OCI-LY7 (cell line): ENCODE measurements at places on chromosomes 12 and 14.
A peak's percentile ranks its signal among the peaks of the same experiment; 100 is the strongest.

DNA sequence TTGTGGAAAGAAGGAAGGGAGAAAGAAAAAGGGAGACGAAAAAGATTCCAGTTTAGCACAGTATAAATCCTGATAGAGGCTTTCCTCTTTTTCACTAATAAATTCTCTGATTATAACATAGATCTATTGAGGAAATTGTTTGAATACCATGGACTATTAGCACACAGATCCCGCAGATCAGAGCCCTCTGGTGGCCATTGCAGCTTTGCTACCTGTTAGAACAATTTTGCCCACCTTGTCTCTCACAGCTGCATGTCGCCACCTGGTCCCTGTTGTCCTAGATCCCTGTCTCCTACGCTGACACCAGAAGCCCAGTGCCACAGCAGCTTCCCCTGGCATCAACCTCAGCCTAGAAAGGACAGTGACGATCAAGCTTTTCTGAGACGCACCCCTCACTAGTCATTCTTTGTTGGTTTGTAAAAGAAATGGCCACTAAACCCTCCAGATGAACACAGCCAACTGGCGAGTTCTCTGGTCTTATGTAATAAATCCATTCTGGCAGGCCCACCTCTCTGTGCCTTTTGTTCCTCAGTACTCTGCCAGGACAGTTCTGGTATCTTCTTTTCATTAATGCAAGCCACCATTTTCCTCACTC, 9.9 kb downstream of the GPHB5 start:
- DNase-seq, result peak; percentile 46

- DNase-seq, result no peak
Observed at GRCh38 chr14:76880449-76880848, 54.2 kb downstream of the LRRC74A start.

GRCh38 chr12:110282300-110282860, 1.3 kb downstream of the ATP2A2 start:
- peak; percentile 18 for DNase-seq

- no peak for DNase-seq
Observed at GRCh38 chr14:98966475-98967162, 305.4 kb downstream of the BCL11B start.

DNA sequence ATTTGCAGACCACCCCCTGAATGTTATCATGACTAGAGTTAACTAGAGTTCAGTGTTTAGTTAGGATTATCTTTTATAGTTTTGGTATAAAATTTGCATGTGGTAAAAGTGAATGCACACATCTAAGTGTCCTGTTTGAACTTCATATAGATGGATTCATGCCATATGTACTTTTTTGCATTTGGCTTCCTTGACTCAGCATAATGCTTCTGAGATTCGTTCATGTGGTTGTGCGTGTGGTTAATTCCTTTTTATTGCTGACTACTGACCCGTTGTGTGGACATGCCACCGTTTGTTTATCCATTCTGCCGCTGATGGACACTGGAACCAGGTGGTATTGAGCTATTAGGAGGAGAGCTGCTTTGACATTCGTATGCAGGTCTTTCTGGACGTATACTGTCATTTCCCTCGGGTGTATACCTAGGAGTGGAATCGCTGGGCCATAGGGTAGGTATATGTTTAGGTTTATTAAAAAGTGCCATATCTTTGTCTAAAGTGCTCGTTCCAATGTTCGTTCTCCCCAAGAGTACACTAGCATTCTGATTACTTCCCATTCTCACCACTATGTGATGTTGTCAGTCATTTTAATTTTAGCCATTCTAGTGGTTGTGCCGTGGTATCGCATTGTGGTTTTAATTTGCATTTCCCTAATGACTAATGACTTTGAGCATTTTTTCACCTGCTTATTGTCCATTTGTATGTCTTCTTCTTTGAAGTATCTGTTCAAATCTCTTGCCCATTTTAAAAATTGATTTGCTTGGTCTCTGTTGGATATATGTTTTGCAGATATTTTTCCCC, 37.7 kb downstream of the RIN3 start:
- peak; percentile 54 for DNase-seq

- DNase-seq, result no peak
Observed at GRCh38 chr12:62739266-62740015, 195.5 kb downstream of the PPM1H start.

GRCh38 chr14:32372154-32372553, 43.1 kb downstream of the AKAP6 start:
- DNase-seq, result no peak

GRCh38 chr14:63860146-63860545, 7.3 kb downstream of the SYNE2 start:
- no peak for DNase-seq

GRCh38 chr12:75047885-75048525, 161.6 kb downstream of the KCNC2 start:
- no peak for DNase-seq

DNA sequence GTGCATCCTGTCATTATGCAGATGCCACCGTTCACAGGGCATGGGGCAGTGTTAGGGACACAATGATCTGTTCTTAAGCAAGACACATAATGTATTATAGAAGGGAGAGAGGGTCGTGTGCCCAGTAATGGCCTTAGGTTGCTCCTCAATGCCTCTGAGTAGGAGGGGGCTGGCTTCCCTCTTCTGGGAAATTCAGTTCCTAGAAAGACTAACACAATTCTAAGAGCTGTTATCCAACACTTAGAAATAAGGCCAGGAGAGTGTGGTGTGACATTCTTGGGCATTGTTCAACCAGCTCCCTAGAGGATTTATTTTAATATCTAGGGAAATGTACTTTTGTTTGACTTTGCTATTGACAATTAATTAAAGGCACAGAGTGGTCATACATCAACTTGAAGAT, 118.5 kb downstream of the ADCK1 start:
- DNase-seq, result no peak

- DNase-seq, result peak; percentile 72
Observed at GRCh38 chr12:108884116-108885012, 4.5 kb downstream of the DAO start.

DNA sequence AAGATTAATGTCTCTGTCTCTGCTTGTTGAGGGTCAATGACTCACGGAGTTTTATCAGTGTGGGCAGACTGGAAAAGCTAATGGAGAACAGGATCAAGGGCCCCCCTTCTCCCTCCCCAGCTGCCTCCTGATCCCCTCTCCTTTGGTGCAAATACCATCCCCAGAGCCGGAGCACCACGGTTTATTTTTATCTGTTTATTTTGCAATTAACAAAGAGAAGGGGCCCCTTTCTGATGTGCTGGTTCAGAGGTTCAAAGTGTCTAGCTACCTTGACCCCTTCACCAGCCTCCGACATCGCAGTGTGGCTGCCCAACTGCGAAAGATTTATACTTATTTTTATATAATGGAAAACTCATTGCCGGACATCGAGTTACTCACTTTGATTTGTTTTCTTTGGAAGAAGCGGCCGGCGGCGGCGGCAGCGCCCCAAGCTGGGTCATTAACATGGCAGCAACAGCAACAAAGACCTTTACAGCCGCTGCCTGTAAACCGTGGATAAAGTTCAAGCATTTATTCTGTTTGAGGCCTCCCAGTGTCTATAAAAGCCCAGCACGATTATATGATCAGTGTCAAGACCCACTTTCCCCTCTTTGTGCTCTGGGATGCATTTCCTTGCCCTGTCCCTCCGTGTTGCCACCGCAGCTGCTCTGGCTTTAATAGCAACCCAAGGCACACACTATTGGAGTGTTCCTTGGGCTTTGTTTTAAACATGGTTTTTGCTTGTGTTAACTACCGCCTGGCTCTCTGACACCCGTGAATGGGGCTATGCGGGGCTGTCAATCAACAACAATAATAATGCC, 47.4 kb upstream of the PARP11 start:
- no peak for DNase-seq

- DNase-seq, result no peak
Observed at GRCh38 chr14:91402348-91402747, 15.3 kb downstream of the CCDC88C start.

DNA sequence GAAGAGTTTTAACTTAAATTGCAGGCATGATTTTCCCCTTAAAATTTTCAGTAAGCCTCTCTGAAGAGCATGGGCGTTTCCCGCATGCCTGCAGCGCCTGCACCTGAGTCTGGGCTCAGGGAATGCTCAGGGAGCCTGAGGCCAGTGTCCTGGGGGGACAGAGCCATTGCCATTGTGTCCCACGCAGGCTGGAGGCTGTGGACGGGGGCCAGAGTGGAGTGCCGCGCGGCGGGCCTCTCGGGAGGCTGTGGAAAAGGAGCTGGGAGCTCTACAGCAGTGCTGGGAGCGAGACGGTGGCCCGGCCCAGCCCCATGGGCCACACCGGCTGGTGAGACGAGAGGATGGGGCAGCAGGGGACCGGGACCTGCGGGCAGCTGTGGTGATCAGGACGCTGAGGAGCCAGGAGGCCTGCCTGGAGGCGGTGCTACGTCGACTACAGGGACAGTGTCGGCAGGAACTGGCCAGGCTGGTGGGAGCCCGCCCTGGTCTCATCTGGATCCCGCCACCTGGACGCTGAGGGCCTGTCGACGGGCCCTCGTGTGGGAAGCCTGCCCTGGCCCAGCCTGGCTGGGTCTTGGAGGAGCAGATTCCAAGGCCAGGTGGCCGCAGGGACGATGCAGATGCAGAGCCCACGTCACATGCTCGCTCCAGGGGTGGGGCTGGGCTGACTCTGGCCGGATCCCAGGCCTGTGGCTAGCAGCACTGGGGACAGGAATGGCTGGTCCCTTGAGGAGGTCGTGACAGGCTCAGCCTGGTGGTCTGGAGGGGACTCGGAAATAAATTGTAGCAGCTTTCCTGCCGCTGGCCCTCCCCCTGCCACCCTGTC, 7.6 kb downstream of the TEDC1 start:
- DNase-seq, result no peak

- no peak for DNase-seq
Observed at GRCh38 chr14:24280797-24281460, 9.5 kb upstream of the RABGGTA start.

DNA sequence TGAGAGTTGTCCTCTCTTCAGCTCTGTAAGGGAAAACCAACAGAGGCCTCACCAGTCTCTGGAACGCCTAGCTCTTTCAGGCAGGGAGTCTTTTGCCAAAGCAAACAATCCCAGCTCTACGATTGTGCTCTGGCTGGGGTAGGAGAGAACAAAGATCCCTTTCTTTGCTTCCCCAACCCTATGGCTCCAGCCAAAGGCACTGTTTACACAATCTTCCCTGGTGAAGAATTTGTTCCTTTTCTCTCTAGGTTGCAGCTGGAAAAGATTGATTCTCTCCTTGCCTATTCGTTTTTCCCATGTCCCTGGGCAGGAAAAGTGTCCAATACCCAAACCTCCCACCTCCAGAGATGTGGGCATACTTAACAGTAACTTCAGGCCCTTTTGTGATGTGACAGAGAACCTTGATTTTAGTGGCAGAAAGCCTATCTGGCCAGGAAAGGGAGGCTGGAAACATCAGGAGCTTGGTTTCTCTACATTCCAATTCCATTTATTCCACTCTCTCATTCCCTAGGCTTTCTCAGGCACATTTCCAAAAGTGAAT, 16.8 kb downstream of the ATP5MC2 start:
- no peak for DNase-seq

DNA sequence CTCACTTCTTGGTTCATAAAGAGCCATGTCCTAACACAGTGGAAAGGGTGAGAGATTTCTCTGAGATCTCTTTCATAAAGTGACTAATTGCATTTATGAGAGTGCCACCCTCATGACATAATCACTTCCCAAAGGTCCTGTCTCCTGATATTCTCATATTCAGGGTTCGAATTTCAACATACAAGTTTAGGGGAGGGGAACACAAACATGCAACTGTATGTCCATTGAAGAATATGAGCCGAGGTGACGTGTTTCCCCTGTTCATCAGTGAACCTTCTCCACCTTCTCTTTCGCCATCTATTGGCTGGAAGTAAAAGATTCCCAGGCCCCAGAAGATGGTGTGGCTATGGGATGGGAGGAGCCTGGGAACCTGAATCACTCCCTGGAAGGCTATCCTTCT, 354.2 kb upstream of the ATP2B1 start:
- no peak for DNase-seq

GRCh38 chr12:112988224-112988623, 9.9 kb downstream of the OAS2 start:
- peak; percentile 45 for DNase-seq

GRCh38 chr12:2959505-2960389, 550 bp downstream of the TEAD4 start:
- no peak for DNase-seq

DNA sequence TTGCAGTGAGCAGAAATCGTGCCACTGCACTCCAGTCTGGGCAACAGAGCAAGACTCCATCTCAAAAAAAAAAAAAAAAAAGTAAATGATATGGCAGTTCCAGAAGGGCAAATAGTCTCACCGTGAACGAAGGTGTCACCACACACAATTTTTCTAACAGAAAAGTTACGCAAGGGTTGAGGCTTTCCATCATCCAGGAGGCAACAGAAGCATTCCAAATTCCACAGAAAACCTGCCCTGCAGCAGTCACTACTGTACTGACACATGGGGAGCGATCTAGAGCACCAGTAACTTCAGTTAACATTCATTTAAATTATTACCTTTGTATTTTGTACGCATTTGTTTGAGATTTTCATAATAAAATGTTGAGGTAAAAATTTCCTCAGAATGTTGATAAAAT, 24.8 kb downstream of the TMCC3 start:
- no peak for DNase-seq

DNA sequence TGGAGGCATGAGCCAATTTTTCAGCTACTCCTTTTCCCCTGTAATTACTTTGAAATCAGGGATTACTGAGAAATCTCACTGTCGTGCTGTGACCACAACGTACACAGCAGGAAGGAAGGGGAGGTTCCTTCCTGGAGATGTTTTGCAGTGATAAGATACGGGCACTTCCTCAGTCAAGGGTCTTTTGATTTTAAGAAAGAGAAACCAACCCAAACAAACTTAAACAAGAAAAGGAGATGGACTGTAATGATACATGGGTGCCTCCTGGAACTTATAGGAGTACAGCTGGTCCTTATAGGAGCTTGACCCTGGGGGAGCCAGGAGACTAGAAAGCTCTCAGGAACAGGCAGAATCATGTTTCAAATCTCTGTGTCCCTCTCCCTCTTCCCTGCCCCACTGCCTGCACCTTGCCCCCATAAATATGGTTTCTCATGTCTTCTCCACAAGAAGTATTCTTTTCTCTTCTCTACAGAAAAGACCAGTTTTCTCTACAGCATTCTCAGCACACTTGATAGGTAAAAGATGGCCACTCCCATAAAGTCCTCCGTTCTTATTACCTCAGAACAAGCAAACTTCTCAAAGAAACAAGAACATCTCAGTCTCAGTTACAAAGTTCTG, 281.1 kb upstream of the AMIGO2 start:
- peak; percentile 41 for DNase-seq

GRCh38 chr12:92504594-92504981, 198.2 kb upstream of the PLEKHG7 start:
- no peak for DNase-seq

DNA sequence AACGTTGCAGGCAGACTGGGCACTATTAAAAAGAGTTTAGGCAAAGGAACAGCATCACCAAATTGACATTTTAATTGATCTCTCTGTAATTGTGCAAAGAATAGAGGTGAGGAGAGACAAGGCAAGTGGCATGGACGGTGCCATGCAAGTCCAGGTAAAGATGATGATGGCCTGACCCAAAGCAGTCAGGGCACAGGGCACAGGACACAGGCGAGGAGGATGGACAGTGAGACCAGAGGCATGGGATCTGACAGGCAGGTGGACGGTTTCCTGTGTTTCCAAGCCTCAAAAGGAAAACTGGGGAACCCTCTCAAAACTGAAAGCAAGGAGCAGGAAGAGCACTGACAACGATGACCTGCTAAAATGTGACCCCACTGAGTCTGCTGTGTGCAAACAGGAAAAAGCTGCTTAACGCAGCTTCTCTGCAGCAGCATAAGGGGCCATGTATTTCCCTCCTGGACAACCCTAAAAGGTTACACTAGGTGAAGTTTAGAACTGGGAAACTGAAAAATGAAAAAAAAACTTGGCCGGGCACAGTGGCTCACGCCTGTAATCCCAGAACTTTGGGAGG, 50.9 kb downstream of the CLIP1 start:
- DNase-seq, result no peak
